ENCODE measurements at places on chromosomes 3 and 15. TPM values are rescaled to one million over a fixed set of nuclear protein-coding genes. Genes with fewer than 3 reads are reported as not detected.

- H3K4me3 ChIP-seq, result no peak overlapping the region
- peak overlapping the region; percentile 50 for H3K27ac ChIP-seq
- no peaks in the 10 kb centered on the region for H3K27me3 ChIP-seq
- peaks cover 58% of the 10 kb centered on the region for H3K4me1 ChIP-seq
Observed at GRCh38 chr3:39147711-39148434, 5.5 kb downstream of the CSRNP1 start.

DNA sequence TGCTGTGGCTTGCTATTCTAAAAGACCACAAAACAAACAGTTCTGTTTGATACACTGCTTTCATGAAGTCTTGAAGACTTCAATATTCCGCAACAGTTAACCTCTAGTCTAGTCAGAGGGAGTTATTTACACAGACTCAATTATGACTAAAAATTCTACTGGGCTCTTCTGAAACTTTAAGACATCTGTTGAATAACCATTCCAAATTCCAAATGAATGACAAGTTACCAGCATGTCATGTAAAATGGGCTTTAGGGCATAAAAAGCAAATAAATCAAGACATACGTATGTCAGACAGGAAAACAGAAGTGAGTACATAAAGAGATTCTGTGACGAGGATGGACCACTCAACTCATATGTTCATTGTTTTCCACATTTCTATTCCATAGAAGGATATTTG is 93.9 kb downstream of the PLOD2 start:
- no peak overlapping the region for H3K27ac ChIP-seq
- no peaks in the 10 kb centered on the region for H3K27me3 ChIP-seq
- H3K36me3 ChIP-seq, result no peaks in the 10 kb centered on the region
- DNase-seq, result no peak

- no peaks in the 10 kb centered on the region for H3K36me3 ChIP-seq
- no peaks in the 10 kb centered on the region for H3K27me3 ChIP-seq
- DNase-seq, result no peak
- H3K4me1 ChIP-seq, result no peaks in the 10 kb centered on the region
- H3K4me3 ChIP-seq, result no peak overlapping the region
- H3K27ac ChIP-seq, result no peak overlapping the region
Observed at GRCh38 chr3:111763001-111763471, 96.0 kb upstream of the PHLDB2 start.

DNA sequence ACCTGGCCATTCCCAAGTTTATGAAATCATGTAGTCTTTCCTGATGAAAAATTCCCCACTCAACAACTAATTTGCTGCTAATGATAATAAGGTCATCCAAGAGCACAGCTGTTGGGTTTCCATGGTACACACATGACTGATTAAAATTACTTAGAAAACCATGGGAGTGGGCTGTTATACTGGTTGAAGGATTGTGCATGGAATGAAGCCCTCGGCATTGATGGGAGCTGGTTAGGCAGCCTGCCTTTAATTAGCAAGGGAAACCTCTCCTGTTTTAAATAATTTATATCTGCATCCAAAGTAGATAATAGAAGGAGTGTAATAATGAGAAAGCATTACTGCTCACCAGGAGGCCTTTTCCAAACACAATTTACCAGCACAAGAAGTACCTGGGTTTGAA is 235.1 kb upstream of the CFAP20DC start:
- no peaks in the 10 kb centered on the region for H3K36me3 ChIP-seq
- no peaks in the 10 kb centered on the region for H3K27me3 ChIP-seq
- no peaks in the 10 kb centered on the region for H3K4me1 ChIP-seq
- no peak for DNase-seq

GRCh38 chr3:31996195-31996594 is 14.6 kb downstream of the ZNF860 start:
- H3K27me3 ChIP-seq, result no peaks in the 10 kb centered on the region
- peak overlapping the region; percentile 56 for H3K27ac ChIP-seq
- peaks cover 5% of the 10 kb centered on the region for H3K4me1 ChIP-seq
- H3K4me3 ChIP-seq, result no peak overlapping the region
- DNase-seq, result peak; percentile 59

DNA sequence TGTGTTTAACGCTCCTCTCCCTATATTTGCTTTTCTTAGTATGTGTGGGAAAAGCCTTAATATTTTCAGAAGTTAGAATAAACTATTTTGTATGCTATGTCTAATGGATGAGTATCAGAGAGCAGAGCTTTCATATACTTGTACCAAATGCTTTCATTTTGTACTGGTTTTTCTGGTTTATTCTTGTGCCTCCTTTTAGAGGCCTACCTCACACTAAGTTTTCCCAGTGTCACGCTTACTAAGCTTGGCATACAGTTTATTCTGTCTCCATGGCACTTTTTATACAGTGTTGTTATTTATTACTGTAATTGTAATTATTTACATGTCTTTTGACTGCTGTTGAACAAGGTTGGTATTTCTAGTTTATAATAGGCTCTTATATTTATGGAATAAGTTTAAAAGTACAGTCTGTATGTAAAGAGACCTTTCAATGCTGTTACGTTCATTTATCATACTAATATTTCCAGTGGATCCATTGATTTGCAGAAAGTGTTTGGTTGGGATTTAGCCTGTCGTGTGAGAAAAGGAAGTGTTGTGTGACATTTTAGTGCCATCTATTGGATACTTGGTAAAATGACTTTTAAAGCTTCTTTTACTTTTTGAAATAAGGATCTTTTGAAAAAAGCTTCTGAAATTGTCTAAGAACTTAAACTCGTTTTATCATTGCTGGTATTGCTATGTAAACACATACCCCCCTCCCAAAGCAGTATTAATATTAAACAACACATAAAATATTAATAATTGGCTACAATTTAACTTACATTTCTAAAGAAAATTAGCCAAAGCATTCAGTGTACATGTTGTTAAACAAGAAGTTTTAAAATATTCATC is 5.2 kb upstream of the EBLN2 start:
- no peak overlapping the region for H3K27ac ChIP-seq
- no peaks in the 10 kb centered on the region for H3K36me3 ChIP-seq

DNA sequence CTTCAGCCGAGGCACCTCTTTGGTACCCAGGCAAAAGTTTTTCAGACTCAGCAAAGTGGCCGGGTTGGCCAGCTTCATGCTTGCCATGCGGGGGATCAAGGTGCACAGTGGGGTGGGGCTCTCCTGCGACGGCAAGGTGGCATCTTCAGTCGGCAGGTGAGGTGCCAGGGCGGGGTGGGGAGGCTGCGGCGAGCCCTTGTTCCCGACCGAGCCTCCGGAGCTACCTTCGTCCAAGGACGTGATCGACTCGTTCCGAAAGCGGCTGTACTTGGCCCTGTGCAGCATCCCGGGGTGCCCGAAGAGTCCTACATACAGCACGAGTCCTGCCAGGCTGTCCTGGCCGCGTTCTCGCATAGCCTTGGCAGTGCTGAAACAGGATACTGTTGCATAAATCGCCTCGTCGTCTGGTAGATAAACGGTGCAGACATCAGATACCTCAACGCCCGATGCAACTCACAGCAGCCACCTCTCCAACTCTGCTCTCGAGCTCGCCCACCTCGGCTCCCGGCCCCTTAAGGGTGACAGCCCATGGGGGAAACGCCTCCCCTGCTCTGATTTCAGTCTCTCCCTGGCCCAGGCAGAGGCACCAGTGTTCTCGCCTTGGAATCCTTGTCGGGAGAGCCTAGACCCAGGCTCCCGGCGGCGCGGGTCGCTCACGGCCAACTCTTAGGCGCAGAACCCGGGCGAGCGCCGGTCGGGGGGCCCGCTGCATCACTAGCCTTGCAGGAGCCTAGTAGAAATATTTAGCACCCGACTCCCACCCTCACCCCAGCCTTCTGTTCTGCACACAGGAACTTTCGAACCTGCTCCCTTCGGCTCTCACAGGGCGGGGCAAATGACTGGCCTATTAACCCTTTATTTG is 826 bp downstream of the SHC4 start:
- H3K4me3 ChIP-seq, result peak overlapping the region; percentile 58
- peak; percentile 45 for DNase-seq
- peaks cover 2% of the 10 kb centered on the region for H3K4me1 ChIP-seq
- no peaks in the 10 kb centered on the region for H3K36me3 ChIP-seq
- H3K27me3 ChIP-seq, result no peaks in the 10 kb centered on the region

Gene ESYT3
- 5.2 TPM for total RNA-seq

Gene C3orf85
- total RNA-seq, result not detected
